ENCODE measurements at places on chromosomes 4 and X.
A peak's percentile ranks its signal among the peaks of the same experiment; 100 is the strongest.

- DNase-seq = no peak
Observed at GRCh38 chr4:18401868-18402267, 380.3 kb upstream of the LCORL start.

DNA sequence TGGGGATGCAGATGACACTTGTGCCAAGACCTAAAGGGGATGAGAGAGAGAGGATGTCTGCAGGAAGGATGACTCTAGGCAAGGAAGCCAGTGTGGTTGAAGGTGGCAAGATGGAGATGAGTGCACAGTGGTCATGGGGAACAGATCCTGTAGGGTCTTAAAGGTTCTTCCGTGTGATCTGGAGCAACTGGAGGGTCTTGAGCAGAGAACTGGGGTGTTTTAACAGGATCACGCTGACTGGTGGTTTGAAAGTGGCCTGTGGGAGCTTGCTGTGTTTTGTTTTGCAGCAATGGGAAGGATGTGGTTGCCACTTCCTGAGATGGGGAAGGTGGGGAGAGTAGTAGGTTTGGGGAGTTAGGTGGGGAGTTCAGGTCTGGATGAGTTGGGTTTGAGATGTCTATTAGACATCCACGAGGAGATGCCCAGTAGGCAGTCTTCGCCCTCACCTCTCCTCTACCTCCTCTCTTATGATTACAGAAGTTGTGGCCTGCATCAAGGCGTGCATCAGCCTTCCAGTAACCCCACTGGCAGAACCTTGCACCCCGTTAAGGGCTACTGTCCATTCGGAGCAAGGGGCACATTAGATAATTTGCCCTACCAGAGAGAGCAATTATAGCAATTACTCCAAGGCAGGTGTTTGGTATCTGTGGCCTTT lies 1.4 kb upstream of the STBD1 start:
- DNase-seq = no peak

DNA sequence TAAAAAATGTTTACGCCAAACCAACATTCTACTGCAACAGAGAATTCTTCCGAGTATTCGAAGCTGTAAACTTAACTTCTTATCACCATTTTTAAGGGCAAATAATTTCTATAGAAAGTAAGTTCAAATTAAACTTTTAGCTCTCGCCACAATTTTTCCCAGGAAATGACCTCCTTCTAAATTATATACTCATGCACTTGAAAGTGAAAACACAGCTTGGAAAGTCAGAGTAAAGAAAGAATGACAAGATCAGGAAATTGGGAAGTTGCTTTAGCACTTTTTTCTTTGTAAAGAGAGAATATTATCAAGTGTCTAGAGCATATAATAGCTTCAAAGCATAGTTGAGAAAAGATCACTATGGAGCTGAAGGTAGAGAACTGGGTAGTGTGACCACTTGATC lies 1.2 kb downstream of the CYBB start:
- DNase-seq = no peak

DNA sequence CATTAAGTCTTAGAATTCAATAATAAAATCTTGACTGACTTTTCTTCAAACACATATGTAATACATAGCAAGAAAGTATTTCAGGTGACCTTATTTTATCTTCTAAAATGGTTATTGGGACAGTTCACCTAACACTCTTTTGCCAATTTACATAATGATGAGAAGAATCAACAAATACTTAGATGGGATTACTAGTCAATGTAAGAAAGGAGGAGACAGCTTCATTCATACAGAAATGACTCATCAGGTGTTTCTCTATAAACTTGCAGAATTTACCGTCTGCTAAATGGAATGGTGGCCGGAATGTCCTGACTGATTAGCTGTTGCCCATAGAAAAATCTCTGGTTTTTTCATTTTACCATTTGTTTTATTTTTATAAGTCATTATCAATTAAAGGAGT lies 115.0 kb upstream of the ETNPPL start:
- no peak for DNase-seq

DNA sequence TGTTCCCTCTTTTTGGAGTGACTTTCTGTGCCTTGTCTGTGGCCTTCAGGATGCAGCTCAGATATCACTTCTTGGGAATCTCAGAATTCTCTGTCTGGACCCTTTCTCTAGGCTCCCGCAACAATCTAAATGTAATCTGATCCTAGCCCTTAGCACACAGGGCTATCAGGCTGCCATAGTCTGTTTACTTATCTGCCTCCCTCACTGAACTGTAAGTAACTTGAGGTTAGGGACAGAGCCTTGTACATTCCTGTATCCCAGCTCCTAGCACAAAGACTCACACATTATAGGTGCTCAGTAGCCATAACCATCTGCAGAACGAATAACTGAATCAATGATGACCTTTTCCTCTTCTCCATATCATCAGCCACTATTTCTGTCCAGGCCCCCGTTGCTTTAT lies 69.5 kb downstream of the RTL9 start:
- DNase-seq = no peak

- no peak for DNase-seq
Observed at GRCh38 chr4:2265113-2266110, 3.5 kb upstream of the MXD4 start.

- no peak for DNase-seq
Observed at GRCh38 chrX:152905081-152905420, 7.2 kb downstream of the ZNF185 start.

GRCh38 chr4:7168106-7168505 lies 24.2 kb upstream of the SORCS2 start:
- DNase-seq = no peak

DNA sequence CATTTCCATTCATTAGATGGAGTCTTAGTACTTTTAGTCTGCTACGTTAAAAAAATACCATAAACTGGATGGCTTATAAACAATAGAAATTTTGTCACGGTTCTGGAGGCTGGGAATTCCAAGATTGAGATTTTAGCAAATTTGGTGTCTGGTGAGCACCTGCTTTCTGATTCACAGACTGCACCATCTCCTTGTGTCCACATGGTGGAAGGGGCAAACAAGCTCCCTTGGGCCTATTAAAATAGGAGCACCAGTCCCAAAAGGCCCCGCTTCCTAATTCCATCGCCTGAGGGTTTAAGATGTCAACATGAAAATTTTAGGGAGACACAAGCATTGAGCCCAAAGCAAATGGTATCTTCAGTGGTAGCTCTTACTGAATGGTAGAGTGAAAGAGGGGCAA lies 120.5 kb upstream of the MAP9 start:
- no peak for DNase-seq

DNA sequence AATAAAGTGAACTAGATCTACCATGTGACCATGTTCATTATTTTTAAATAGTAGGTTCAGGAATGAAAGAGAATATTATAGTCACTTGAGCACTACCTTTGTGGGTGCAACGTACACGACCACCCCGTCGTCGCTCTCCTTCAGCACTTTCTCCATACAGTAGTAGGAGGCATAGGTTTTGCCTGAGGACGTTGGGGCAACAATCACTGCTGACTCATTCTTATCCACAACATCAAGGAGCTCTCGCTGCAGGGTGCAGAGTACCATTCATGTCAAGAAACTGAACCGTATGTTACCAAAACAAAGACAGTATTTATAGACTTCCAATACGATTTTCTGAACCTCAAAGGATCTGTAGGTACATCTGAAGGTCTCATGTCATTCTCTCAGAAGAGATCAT lies 44.7 kb downstream of the DDX60 start:
- no peak for DNase-seq

DNA sequence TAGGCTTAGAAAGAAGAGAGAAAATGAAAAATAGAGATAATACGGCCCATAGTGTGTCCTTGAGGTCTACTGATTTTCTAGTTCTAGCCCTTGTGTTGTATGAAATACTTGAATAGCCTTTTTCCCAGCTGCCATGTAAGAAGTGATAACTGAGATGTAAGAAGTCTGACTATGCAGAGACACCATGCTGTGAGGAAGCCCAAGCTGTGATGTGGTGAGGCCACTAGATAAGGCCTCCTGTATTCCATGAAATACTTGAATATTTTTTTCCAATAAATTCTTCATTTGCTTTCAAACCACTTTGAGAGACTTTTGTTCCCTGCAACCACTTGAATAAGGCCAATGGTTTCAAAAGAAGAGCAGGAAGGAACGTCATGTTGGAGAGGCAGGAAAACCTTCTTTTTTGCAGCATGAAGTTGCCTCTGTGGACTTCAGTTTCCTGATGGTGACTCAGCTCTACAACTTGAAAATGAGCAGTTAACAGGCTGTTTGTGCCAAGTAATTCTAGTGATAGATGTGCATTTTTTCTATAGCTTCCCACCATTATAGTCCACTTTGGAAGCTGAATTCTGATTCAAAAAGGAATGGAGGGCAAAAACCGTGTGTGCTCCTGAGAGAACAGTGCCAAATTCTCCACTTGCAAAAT lies 25.5 kb upstream of the FAM9C start:
- DNase-seq = no peak

GRCh38 chr4:87540146-87541058 lies 11.2 kb upstream of the SPARCL1 start:
- DNase-seq = no peak

DNA sequence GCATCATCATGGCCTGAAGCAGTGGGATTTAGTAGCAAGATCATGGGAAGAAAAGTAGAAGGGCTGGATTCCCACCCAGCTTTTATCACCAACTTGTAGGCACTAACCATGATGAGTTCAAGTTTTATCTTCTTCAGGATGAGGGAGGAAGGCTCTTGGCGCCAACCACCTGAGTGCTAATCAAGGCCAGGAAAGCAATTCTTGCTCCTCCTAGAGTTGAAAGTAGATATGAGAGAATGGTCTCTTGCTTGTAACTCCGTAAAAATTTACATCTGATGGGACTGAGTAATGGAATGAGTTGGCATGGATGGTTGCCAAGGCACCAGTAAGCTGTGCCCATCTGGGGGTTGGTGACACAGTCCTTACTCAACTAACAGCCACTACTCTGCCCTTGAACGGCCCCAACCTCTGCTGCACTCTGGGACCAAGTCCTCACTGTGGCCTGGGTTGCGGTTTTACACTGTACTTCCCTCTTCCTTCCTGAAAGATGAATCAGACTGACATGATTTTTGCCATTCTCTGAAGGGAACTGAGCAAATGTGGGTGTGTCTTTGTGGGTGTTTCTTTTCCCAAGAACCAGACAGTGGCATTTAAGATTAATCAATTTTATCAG lies 39.4 kb upstream of the NDP start:
- DNase-seq = no peak

- no peak for DNase-seq
Observed at GRCh38 chr4:16415751-16416150, 189.5 kb upstream of the TAPT1 start.

GRCh38 chr4:98609934-98610333 lies 48.5 kb downstream of the TSPAN5 start:
- no peak for DNase-seq

- no peak for DNase-seq
Observed at GRCh38 chr4:8685831-8686230, 93.3 kb downstream of the CPZ start.

- no peak for DNase-seq
Observed at GRCh38 chrX:36573720-36574119, 434.4 kb upstream of the FAM47C start.

GRCh38 chr4:183284258-183284785 lies 35.8 kb downstream of the CLDN22 start:
- DNase-seq = no peak

GRCh38 chr4:56475917-56476316 lies 8.5 kb downstream of the SRP72 start:
- DNase-seq = no peak

DNA sequence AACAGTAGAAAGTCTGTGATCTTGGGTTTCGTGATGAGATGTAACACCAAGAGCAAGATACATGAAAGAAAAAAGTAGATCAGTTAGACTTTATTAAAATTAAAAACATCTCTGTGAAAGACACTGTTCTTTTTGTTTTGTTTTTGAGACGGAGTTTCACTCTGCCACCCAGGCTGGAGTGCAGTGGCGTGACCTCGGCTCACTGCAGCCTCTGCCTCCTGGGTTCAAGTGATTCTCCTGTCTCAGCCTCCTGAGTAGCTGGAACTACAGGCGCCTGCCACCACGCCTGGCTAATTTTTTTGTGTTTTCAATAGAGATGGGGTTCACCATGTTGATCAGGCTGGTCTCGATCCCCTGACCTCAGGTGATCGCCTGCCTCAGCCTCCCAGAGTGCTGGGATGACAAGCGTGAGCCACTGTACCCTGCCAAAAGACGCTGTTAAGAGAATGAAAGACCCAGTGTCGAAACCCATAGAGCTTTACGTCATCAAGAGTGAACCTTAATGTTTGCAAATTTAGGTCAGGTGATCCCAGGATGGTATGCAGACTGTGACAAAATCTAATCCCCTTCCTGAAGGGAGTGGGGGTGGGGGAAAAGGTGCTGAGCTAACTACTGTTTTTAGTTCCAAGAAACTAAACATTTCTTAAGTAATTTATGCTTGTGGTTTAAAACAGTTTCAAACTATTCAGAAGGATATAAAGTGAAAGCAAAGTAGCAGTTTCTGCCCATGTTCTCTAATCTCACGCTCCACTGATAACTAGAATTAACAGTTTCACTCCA lies 8.0 kb downstream of the OFD1 start:
- DNase-seq = peak; percentile 36

- no peak for DNase-seq
Observed at GRCh38 chr4:8710416-8710815, 117.9 kb downstream of the CPZ start.

GRCh38 chrX:40099055-40099958 lies 1.5 kb upstream of the BCOR start:
- DNase-seq = peak; percentile 43

DNA sequence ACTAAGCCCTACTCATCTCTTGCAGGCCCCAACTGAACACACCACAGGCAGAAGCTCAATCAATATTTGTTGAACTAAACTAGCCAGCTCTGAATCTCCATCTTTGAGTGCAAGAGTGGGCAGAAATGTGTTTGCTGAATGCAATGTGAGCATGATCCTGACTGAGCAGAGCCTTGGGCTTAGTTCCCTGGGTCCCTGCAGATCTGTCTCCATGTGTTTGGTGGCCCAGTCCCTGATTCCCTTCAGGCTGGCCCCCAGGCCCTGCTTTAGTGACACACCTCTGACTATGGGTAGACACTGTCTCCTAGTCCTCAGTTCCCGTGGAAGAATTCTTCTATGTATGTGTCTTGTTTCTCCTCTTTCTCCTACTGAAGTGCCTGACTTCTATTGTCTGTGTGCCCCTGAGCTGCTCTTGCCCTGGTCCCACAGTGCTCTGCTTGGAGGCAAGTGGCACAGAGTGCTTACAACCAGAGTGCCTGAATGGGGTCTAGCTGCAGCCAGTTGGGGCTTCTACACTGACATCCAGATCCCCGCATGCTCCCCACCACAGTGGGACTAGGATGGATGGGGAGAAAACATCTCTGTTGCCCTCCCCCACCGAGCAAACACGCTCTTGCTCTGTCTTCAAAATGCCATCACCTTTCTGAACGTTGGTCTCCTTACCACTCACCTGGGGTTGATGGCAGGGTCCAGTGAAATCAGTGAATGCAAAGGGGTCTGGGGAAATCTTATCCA lies 9.3 kb downstream of the PJA1 start:
- DNase-seq = no peak

- no peak for DNase-seq
Observed at GRCh38 chr4:11427121-11427996, 1.3 kb downstream of the HS3ST1 start.

- DNase-seq = no peak
Observed at GRCh38 chr4:23038626-23039491, 346.1 kb downstream of the GBA3 start.

GRCh38 chr4:121185960-121186359 lies 21.8 kb upstream of the TNIP3 start:
- DNase-seq = no peak

- no peak for DNase-seq
Observed at GRCh38 chr4:79250887-79251286, 75.0 kb downstream of the NAA11 start.

All from memory B cell (primary cell).